ENCODE measurements at places on chromosomes 4 and X.

DNA sequence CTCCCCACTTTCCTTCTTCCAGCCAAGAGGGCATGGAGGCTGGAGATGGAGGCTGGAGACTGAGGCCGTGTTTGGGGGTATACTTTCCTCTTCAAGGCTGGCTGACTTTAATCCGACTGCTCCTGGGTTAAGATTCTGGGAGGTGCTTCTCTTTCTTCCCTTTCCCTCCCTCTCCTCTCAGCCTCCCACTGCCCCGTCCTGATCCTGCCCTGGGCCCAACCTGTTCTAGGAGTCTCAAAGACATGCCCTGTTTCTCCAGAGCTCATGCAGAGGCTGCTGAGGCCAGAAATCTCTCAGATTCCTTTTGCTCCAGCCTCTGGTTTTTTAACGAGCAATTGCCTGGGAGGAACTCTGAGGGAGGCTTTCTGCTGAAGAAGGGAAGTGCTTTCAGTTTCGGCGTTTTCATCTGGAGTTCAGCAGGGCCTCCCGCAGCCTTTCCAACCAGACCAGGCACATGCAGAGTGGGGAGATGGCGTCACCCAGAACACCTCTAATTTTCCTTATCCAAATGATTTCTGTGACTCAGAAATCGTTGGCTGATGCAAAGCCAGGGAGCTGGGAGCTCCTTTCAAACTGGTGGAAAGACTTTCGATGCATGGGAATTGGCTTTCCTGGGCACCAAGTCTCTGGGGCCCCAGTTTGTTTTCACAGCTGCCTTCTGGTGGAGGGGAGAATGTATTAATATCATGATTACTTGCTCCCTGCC lies 34.5 kb upstream of the FAM9C start:
- DNase-seq = no peak

GRCh38 chr4:75629239-75629638 lies 1.1 kb downstream of the CDKL2 start:
- DNase-seq = no peak

GRCh38 chr4:137310166-137310565 lies 222.1 kb downstream of the PCDH18 start:
- no peak for DNase-seq

GRCh38 chrX:119809185-119809666 lies 17.8 kb upstream of the RPL39 start:
- no peak for DNase-seq

DNA sequence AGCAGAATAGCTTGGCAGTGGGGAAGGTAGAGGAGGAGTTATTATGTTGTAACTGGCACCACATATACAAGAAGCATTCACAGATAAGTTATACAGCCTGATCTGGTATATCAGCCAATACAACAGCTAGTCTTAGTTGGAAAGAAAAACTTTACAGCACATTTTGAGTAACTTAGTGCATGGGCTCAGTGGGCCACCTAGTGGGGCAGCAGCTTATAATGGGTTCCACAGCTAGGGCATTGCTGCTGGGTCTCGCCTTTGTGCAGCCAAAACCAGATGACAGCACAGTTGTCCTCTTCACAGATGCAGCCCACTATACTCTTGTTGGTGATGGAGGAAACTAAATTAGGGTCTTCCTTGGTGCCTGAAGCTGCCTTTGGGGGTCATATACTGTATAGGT lies 448.1 kb upstream of the RASGEF1B start:
- DNase-seq = no peak

- no peak for DNase-seq
These were observed 212.2 kb downstream of the PPP1R2C start for GRCh38 chrX:42565739-42566138.

DNA sequence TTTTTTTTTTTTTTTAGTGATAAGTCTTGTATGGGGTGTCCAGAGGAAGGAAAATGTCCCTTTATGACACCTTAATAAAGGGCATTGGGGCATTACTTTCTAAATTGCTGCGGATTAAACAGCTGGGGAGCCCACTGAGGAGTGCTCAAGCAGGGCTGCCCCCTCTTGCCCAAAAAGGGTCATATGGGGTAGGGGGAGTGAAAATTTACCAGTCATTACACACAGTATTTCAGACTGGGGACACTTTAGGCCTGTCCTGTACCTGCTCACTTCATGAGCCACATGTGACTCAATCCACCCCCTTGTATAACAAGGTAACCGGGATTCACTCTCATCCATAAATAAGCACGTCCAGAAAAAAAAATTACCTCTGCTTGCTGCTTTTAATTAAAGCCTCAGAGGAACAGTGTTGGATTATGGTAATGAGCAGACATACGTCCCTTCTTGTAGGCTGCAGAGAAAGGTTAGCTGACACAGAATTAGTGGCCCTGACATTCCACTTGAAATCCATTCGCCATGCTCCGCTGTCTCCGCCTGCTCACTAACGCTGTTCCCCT lies 1.8 kb downstream of the PRDM8 start:
- no peak for DNase-seq

GRCh38 chr4:145842224-145842887 lies 96.3 kb downstream of the ZNF827 start:
- no peak for DNase-seq

DNA sequence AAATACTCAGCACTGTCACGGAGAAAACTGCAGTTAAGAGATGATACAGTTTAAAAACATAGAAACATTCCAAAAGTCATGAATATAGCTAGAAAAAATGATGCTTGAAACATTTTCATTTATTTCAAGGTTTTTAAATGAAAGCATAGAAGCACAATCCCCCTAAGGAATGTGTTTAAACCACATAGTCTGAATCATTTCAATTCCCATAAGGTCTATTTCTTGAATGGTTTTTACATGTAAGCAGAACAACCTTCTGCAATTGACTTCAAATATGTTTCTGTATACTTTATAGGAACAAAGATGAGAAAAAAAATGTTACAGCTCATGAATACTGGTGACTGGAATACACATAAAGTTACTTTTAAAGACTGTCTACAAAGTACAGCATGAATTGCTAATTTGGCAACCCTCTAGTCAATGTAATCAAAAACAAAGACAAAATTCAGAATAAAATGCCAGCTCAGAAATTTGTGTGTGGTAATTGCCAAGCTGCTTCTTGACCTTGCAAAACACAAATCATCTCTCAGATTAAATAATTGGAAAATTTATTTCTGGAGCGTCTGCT lies 886.4 kb upstream of the ADGRL3 start:
- no peak for DNase-seq

GRCh38 chrX:19195243-19195610 lies 73.0 kb upstream of the ADGRG2 start:
- DNase-seq = no peak

- no peak for DNase-seq
These were observed 73.6 kb downstream of the TMEM156 start for GRCh38 chr4:38958453-38959190.

DNA sequence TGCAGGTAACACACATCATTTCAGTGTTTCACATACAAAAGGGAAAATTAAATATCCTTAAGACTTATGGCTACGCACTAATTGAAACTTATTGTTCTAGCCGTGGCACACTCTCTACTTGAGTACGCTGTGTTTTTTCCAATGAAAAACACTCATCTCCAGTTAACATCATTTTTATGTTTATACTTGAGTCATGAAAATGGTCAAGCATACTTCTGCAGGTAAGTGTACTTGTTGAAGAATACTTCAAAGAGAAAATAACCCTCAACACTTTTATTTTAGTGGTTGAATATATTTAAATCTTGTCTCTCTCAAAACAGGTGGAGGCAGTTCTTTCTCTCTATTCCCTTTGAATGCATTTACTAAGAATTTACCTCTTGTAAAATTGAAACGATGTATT lies 538.7 kb upstream of the PCDH7 start:
- DNase-seq = no peak

GRCh38 chrX:109967156-109967555 lies 35.8 kb upstream of the TMEM164 start:
- DNase-seq = no peak

GRCh38 chrX:106702636-106703035 lies 23.9 kb upstream of the RNF128 start:
- DNase-seq = no peak

GRCh38 chrX:30589146-30589888 lies 11.8 kb upstream of the TASL start:
- DNase-seq = no peak

- DNase-seq = no peak
These were observed 139.5 kb downstream of the ANKRD50 start for GRCh38 chr4:124573056-124573455.

GRCh38 chr4:173420324-173420752 lies 21.4 kb upstream of the SCRG1 start:
- no peak for DNase-seq

GRCh38 chr4:142238589-142238988 lies 602.2 kb downstream of the IL15 start:
- DNase-seq = no peak

All from activated T-cell treated with anti-CD3 and anti-CD28 coated beads, Interleukin-2, amount 50 U/mL, for 24 hours (primary cell).